ENCODE measurements at places on chromosomes 7 and 10. TPM values are rescaled to one million over a fixed set of nuclear protein-coding genes. Genes with fewer than 3 reads are reported as not detected.

LIPA gene
- 35.7 TPM for total RNA-seq

PRSS2 gene
- not detected for total RNA-seq

TRIM73 gene
- 1.4 TPM for total RNA-seq

GBX1 gene
- not detected for total RNA-seq

CELF2 gene
- total RNA-seq: 48.9 TPM

GRCh38 chr10:15201589-15202300 is 33.3 kb upstream of the NMT2 start:
- peak; percentile 17 for DNase-seq

- no peak for DNase-seq
Measured at GRCh38 chr10:69406816-69407580, 9.7 kb downstream of the TACR2 start.

DNA sequence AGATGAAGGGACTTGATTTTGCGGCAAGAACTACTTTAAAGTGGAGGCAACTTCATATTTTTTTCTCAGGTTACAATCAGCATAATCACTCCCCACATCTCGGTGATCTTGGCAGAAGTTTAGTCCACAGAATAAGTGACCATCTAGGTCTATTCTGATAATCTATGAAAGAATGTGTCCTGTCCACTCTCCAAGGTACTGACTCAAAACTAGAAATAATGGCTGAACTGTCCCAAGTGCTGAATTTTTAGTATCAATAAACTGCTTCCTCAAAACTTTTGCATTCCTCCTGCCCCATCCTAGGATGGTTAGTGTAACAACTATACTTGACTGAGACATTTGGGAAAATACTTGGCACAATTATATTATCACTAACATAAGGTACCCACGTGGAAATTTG is 10.9 kb upstream of the CHRM2 start:
- DNase-seq: no peak

GRCh38 chr10:132178672-132179545 is 7.8 kb upstream of the DPYSL4 start:
- no peak for DNase-seq

DNA sequence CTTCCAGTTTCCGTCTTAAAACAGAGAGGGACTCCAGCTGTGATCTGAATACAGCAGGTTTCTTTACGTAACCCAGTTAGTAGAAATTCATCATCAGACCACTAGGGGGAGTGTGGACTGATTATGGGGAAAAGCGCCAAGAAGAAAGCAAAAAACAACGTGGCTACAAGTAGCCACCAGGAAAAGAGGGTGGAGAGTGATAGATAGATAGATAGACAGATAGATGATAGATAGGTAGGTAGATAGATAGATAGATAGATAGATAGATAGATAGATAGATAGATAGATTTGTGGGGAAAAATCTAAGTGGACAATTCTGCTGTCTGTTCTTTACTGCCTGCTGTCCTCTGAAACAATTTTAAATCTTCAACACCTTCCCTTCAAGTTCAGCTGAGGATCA is 12.7 kb upstream of the AKR1B10 start:
- no peak for DNase-seq

DNA sequence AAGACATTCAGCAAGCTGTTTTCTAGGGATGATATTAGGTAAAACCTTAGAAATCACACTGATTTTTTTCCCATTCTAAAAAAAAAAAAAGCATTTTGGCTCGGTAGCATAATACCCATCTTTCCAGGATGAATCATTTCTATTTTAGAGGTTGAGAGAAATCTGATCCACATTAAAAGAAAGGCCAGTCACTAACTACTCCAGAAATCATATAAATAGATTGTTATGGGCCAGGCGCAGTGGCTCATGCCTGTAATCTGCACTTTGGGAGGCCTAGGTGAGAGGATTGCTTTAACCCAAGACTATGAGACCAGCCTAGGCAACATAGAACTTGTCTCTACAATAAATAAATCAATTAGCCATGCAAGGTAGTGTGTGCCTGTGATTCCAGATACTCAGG is 164.3 kb downstream of the BAMBI start:
- DNase-seq: no peak

DNA sequence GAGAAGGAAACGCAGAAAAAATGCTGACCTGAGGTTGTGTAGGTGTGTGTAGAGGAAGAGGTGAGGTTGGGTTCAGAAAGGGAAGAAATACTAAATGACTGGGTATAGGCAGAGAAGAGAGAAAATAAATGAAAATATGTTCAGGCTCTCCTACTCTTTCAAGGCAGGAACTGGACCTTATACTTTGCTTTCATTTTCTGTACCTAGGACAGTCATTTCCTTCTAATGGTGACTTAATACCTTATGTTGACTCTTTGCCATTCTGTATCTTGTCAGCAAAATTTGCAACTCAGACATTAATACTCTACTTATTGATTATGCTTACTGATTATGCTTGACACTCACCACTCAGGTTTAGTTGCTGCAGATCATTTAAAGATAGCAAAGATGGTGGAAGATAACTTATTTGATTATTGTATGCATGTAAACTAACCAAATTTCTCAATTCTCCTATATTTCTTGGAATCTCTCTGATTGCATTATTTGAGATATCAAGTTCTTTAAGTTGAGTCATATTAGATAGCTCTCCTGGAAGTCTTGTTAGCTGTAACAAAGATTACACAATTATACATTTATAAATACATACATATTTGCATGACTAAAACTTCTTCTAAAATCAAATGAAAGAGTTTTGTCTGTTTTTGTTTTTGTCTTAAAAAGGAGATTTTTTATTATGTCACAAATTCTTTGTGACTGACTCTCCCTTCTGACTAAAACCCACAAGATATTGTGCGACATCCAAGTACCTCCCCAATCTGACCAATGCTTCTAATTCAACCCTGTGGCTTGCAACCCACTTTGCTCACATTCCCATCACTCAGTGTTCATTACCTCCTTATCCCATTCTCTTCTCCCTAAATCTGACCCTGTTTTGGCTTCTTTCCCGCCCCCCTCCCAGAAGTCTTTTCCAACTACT is 20.0 kb downstream of the LRRD1 start:
- no peak for DNase-seq

Data from sigmoid colon (tissue), 7 donors.